ENCODE measurements at places on chromosomes 2 and 18. TPM values are rescaled to one million over a fixed set of nuclear protein-coding genes. Genes with fewer than 3 reads are reported as not detected.

DNA sequence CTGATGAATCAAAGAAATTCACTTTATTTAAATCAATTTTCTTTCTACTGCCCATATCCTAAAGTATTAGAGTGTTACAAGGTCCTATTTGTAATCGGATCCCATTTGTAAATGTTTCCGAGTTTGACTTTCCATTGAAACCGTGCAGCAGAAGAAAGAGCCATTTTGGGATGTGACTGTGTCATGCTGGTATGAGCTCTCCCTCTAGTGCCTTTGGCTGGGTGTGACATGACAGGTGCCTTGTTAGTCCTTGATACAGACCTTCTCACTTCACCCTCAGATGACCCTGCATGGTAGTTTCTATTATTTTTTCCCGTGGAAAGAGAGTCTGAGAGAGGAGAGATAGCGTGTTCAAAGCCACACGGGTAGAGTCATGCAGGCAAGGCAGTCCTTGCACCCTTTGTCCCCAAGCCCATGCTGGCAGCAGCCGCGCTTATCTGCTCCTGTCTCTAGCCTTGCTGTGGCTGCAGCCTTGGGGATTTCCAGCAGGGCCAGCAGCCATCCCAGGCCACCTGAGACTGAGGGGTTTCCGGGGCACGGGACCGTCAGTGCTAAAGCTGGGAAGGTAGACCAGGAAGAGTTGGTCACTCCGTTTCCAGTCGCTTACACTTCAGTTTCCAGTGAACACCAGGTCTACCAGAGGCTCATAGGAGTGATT is 21.4 kb downstream of the CHMP1B start:
- H3K27me3 ChIP-seq, result no peaks in the 10 kb centered on the region
- no peak overlapping the region for H3K4me3 ChIP-seq

GRCh38 chr2:24017711-24018110 is 7.8 kb downstream of the MFSD2B start:
- H3K36me3 ChIP-seq, result no peaks in the 10 kb centered on the region
- no peaks in the 10 kb centered on the region for H3K4me1 ChIP-seq
- no peak for DNase-seq
- H3K27me3 ChIP-seq, result no peaks in the 10 kb centered on the region

The OR6B2 gene
- total RNA-seq, result not detected

DNA sequence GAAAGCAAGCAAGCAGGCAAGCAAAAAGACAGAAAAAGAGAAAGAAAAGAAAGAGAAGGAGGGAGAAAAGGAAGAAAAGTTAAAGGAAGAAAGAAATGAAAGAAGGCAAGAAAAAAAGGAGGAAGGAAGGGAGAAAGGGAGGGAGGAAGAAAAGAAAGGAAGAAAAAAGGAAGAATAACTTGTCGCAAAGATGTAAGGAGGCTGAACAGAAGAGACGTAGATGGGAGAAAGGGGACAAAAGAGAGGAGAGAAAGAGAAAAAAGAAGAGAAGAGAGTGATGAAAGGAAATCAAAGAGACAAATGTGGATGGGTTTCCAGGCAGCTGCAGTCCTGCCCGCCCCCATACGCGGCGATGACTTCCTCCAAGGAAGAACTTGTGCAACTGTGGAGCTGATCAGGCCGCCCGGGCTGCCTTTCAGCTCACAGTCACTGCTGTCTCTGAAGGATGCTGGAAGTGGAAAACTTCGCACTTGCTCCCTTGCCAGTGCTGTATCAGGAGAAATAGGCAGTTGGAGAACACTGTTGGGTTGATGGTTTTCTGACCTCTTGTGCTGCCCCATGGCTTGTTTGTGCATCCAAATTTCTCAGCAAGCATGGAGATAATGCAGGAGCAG is 52.9 kb downstream of the TRIB2 start:
- no peak for DNase-seq
- H3K27ac ChIP-seq, result no peak overlapping the region
- no peaks in the 10 kb centered on the region for H3K27me3 ChIP-seq
- no peaks in the 10 kb centered on the region for H3K4me1 ChIP-seq

The PCGF1 gene
- 20.3 TPM for total RNA-seq

GRCh38 chr2:204207866-204208265 is 271.3 kb downstream of the ICOS start:
- H3K4me1 ChIP-seq, result no peaks in the 10 kb centered on the region
- no peak overlapping the region for H3K4me3 ChIP-seq
- H3K27me3 ChIP-seq, result no peaks in the 10 kb centered on the region
- no peak overlapping the region for H3K27ac ChIP-seq
- H3K36me3 ChIP-seq, result no peaks in the 10 kb centered on the region
- no peak for DNase-seq

DNA sequence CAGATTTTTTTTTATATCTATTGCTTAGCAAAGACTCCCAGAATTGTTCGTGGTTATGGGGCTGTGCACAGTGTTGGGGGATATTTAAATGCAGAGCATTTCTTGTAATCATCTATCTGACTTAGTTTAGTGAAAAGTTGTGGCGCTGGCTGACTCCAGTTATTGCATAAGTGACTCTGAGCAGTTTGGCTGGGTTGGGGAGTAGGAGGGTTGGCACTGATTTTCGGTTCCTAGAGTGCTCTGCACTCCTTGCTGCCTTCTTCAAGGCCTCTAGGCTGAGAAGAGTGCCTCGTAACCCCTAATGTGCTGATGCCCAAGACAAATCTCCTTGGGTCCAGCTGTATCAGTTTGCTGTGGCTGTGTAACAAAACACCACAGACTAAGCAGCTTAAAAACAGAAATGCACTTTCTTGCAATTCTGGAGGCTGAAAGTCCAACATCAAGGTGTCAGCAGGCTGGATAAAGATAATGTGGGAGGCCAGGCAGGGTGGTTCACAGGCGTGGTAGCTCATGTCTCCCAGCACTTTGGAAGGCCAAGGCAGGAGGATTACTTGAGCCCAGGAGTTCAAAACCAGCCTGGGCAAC is 6.5 kb upstream of the IMPA2 start:
- H3K4me3 ChIP-seq, result no peak overlapping the region
- no peaks in the 10 kb centered on the region for H3K27me3 ChIP-seq
- H3K27ac ChIP-seq, result no peak overlapping the region
- DNase-seq, result no peak
- peaks cover 2% of the 10 kb centered on the region for H3K4me1 ChIP-seq

DNA sequence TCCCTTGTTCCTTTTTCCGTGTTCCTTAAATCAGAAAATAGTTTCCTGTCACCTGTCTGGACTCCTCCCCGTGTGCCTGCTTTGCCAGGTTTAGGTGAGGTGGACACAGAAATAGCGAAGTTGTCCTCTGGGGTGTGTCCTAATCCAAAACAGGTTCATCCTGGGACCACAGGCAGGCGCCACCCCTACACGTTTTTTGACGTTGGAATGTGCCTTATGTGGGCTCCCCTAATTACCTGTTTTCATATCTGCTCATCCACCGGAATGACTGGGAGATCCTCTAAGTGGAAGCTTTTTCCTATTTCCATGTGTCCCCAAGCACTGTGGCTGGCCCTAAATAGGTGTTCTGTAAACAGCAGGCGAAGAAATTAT is 49.0 kb upstream of the PAIP2B start:
- no peaks in the 10 kb centered on the region for H3K36me3 ChIP-seq
- no peak overlapping the region for H3K27ac ChIP-seq
- H3K27me3 ChIP-seq, result no peaks in the 10 kb centered on the region
- H3K4me1 ChIP-seq, result no peaks in the 10 kb centered on the region
- DNase-seq, result no peak

The POTEI gene
- total RNA-seq, result not detected

The CXCR4 gene
- total RNA-seq, result 80.3 TPM

GRCh38 chr2:153870308-153870707 is 1.4 kb upstream of the GALNT13 start:
- no peak overlapping the region for H3K27ac ChIP-seq
- no peak overlapping the region for H3K4me3 ChIP-seq
- no peaks in the 10 kb centered on the region for H3K36me3 ChIP-seq
- H3K4me1 ChIP-seq, result no peaks in the 10 kb centered on the region
- no peak for DNase-seq
- no peaks in the 10 kb centered on the region for H3K27me3 ChIP-seq

DNA sequence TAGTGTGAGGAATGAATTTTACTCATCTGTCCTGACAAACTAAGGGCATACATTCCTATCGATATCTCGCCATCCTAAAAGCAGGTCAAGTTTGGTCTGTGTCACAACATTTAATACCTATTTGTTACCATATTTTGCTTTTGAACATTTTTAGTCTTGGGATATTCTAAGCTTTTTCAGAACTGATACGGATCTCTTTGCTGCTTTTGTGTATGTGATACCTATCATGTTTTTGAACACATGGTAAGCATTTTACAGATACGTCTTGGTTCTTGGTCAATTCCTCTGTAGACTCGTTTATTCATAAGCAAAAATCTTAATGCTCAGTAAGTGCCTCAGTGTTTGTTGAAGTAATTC is 592 bp downstream of the ZNF397 start:
- H3K4me1 ChIP-seq, result no peaks in the 10 kb centered on the region
- peak overlapping the region; percentile 99 for H3K27ac ChIP-seq
- no peaks in the 10 kb centered on the region for H3K36me3 ChIP-seq
- DNase-seq, result no peak

DNA sequence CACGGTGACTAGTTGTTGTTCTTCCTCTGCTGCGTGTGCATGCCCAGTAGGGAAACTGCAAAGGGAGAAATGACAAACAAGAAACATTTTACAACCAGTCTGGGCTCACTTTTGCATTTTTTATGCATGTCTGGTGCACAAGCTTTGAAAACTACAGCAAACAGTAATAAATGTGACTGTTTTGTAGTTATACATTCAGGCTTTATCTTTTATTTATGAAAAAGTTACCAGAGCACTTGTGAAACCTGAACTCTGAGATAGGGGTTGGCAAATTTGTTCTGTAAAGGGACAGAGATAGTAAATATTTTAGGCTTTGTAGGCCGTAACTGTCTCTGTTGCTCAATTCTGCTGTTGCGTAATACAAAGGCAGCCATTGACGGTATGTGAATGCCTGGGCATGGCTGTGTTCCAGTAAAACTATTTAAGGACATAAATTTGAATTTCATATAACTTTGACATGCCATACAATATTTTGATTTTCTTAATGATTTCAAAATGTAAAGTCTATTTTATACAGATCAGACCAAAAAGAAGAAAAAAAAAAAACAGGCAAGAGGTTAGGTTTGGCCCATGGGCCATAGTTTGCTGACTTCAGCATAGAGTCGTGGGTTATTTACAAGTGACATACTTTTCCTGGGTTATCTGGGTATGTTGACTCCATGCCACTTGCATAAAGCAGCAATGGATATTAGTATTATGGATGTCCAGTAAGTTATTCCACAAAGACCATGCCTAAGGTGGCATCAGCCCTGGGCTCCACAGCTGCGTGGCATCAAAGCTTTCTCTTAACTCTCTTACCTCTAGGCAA is 53.6 kb upstream of the EML6 start:
- peak overlapping the region; percentile 86 for H3K27ac ChIP-seq
- no peaks in the 10 kb centered on the region for H3K27me3 ChIP-seq

- no peaks in the 10 kb centered on the region for H3K27me3 ChIP-seq
- H3K4me1 ChIP-seq, result no peaks in the 10 kb centered on the region
- no peaks in the 10 kb centered on the region for H3K36me3 ChIP-seq
- no peak overlapping the region for H3K27ac ChIP-seq
- DNase-seq, result no peak
Observed at GRCh38 chr2:17030047-17030446, 364.4 kb upstream of the CYRIA start.

DNA sequence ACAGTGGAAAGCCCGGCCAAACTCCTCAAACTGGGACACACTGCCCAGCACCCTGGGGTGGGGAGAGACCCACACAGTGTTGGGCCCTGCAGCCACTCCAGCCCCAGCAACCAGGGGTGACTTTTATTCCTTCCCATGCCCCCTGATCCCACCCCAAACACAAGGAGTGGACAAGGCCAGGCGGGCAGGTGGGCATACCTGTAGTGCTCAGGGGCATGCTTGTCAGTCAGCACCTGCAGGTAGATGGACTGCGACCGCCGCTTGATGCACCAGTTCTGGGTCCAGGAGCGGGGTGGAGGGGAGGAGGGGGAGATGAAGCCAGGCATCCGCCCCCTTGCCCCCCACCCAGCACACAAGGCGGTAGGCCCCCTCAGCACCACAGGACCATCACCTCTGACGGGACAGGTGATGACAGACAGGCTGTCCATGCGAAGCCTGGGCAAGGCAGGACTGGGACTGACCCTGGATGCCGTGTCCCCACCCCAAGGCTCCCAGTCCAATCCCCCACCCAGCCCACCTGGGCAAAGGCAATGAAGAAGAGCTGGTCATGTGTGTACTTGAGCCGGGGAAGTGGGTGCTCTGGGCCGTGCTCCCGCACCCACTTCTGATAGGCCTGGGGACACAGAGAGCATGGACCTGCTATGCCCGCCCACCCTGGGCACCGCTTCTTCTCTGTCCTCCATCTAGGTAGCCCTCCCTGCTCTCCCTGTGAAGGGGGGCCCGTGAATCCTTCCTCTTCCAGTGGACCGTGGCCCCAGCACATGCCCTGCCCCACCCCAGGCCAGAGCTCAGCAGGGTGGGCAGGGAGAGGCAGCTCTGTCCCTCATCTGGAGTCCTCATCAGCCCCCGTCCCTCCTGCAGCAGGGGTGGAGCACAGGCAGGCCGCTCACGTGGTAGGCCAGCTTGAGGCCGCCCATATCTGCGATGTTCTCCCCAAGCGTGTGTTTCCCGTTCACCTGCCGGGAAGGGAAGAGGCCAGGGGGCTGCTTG is 7.1 kb downstream of the ECEL1 start:
- H3K27me3 ChIP-seq, result no peaks in the 10 kb centered on the region
- no peaks in the 10 kb centered on the region for H3K4me1 ChIP-seq
- H3K36me3 ChIP-seq, result no peaks in the 10 kb centered on the region
- DNase-seq, result no peak
- no peak overlapping the region for H3K27ac ChIP-seq
- H3K4me3 ChIP-seq, result no peak overlapping the region

The DUSP2 gene
- total RNA-seq, result 12.8 TPM

- no peaks in the 10 kb centered on the region for H3K27me3 ChIP-seq
- no peaks in the 10 kb centered on the region for H3K4me1 ChIP-seq
- H3K4me3 ChIP-seq, result no peak overlapping the region
- no peak overlapping the region for H3K27ac ChIP-seq
- H3K36me3 ChIP-seq, result no peaks in the 10 kb centered on the region
Observed at GRCh38 chr18:78728784-78729467, 250.7 kb upstream of the SALL3 start.

- DNase-seq, result no peak
- H3K36me3 ChIP-seq, result peaks cover under 1% of the 10 kb centered on the region
- H3K4me3 ChIP-seq, result no peak overlapping the region
- no peak overlapping the region for H3K27ac ChIP-seq
Observed at GRCh38 chr18:79690586-79691482, 11.2 kb downstream of the CTDP1 start.

DNA sequence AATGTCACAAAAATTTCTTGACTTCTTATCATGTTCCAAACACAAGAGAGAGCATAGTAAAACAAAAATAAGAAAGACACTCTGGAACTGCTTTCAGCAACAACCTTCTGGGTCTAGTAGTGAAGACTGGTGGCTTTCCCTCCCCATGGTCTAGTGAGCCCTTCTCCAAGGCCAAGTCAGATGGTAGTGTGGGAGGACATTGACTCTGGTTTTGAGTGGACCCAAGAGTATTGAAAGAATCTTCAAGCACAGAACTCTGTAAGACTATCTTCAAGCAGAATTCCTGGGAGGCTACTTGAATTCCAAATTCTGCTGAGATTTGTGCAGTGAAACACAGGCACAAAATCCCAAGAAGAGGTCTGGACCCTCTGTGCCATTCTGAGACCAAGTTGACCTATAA is 21.1 kb downstream of the ANTXR1 start:
- no peaks in the 10 kb centered on the region for H3K27me3 ChIP-seq
- DNase-seq, result no peak
- peak overlapping the region; percentile 46 for H3K27ac ChIP-seq
- no peak overlapping the region for H3K4me3 ChIP-seq
- H3K36me3 ChIP-seq, result no peaks in the 10 kb centered on the region

Data from breast epithelium (tissue), 4 donors.